Suprapubic skin (tissue), 4 donors: ENCODE measurements at places on chromosomes 13 and 19. TPM values are rescaled to one million over a fixed set of nuclear protein-coding genes. Genes with fewer than 3 reads are reported as not detected.
A peak's percentile ranks its signal among the peaks of the same experiment; 100 is the strongest.

NTF4 gene
- 16.3 TPM for total RNA-seq

PLPPR3 gene
- not detected for total RNA-seq

KANK3 gene
- total RNA-seq = 0.83 TPM

- peaks cover 37% of the 10 kb centered on the region for H3K4me1 ChIP-seq
- H3K27ac ChIP-seq = no peak overlapping the region
- peaks cover 15% of the 10 kb centered on the region for H3K27me3 ChIP-seq
These were observed 2.6 kb downstream of the POU2F2 start for GRCh38 chr19:42129399-42130253.

DNA sequence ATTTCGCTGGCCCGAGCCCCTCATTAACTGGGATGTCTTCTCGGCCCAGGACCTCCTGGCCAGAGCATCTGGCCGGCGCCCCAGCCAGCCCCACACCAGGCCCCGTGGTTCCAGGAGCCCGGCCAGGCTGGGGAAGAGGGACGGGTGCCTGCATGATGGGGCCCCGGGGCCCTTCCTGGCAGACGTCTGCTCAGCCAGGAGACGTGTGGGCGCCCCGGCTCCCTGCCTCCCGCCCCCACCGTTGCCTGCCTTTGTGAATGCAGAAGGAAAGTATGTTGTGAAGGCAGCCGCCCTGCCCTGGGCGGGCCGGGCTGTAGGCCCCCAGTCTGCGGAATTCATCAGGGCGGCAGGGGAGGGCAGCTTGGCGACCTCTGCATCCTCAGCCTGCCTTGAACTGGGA, 4.4 kb upstream of the COMP start:
- H3K4me3 ChIP-seq = no peak overlapping the region
- no peak for DNase-seq
- H3K27me3 ChIP-seq = peaks cover 62% of the 10 kb centered on the region

- H3K27me3 ChIP-seq = no peaks in the 10 kb centered on the region
- H3K27ac ChIP-seq = no peak overlapping the region
- H3K36me3 ChIP-seq = no peaks in the 10 kb centered on the region
- no peak for DNase-seq
These were observed 1558.5 kb downstream of the UQCRFS1 start for GRCh38 chr19:27654266-27654990.

GRCh38 chr13:97224544-97225300, 2.6 kb downstream of the MBNL2 start:
- peak overlapping the region; percentile 96 for H3K27ac ChIP-seq
- no peak for DNase-seq
- H3K27me3 ChIP-seq = no peaks in the 10 kb centered on the region
- peak overlapping the region; percentile 57 for H3K4me3 ChIP-seq
- H3K4me1 ChIP-seq = peaks cover 62% of the 10 kb centered on the region

- no peak overlapping the region for H3K4me3 ChIP-seq
- no peaks in the 10 kb centered on the region for H3K27me3 ChIP-seq
- no peaks in the 10 kb centered on the region for H3K4me1 ChIP-seq
- no peak for DNase-seq
- no peaks in the 10 kb centered on the region for H3K36me3 ChIP-seq
These were observed 60.4 kb downstream of the SLITRK6 start for GRCh38 chr13:85738696-85739320.
